Thymus (tissue), 14 donors: ENCODE measurements at places on chromosomes 1 and 21.

GRCh38 chr21:44800971-44801467 lies 601 bp downstream of the UBE2G2 start:
- H3K27ac ChIP-seq, result peak overlapping the region; percentile 56
- H3K4me1 ChIP-seq, result peaks cover 22% of the 10 kb centered on the region
- peaks cover 18% of the 10 kb centered on the region for H3K36me3 ChIP-seq
- H3K27me3 ChIP-seq, result no peaks in the 10 kb centered on the region
- peak; percentile 29 for DNase-seq

DNA sequence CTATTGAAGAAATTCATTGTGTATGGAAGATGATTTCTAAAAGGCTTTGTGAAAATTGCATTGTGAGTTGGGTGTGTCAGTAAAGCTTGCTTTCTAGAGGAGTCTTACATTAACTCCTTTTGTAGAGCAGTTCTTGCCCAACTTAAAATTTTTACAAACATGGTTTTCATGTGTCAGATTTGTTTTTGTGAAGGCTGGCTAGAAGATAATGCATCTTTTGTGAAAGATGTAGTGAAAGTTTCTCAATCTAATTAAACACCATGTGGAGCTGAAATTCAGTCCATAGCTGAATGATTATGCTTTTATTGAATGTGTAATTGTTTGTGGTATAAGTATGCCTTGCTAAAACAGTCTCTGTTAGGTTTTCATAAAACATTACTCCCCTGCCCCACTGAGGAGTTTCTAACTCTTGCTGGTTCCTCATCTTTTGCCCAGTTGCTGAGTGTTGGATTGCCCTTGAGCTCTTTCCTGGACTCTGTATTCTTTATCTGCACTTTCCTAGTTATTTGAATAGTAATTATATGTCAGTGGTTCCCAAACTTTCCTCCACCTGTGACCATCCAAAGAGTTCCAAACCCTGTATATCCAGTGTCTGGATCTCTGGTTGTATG lies 38.0 kb downstream of the KCTD3 start:
- H3K4me1 ChIP-seq, result no peaks in the 10 kb centered on the region
- no peaks in the 10 kb centered on the region for H3K36me3 ChIP-seq
- DNase-seq, result no peak
- no peaks in the 10 kb centered on the region for H3K27me3 ChIP-seq
- no peak overlapping the region for H3K4me3 ChIP-seq

DNA sequence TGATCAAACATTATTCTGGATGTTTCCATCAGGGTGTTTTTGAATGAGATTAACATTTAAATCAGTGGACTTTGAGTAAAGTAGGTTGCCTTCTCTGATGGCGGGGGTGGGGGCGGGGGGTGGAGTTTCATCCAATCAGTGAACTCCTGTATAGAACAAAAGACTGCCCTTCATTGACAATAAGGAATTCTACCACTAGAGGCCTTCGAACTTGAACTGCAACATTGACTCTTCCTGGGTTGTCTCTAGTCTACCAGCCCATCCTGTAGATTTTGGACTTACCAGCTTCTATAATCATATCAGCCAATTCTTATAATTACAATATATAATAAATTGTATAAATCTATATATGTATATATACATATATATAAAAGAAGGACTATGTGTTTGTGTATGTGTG lies 520.4 kb upstream of the CXADR start:
- no peaks in the 10 kb centered on the region for H3K4me1 ChIP-seq
- no peak for DNase-seq
- H3K27me3 ChIP-seq, result no peaks in the 10 kb centered on the region
- H3K36me3 ChIP-seq, result no peaks in the 10 kb centered on the region
- no peak overlapping the region for H3K27ac ChIP-seq
- no peak overlapping the region for H3K4me3 ChIP-seq

DNA sequence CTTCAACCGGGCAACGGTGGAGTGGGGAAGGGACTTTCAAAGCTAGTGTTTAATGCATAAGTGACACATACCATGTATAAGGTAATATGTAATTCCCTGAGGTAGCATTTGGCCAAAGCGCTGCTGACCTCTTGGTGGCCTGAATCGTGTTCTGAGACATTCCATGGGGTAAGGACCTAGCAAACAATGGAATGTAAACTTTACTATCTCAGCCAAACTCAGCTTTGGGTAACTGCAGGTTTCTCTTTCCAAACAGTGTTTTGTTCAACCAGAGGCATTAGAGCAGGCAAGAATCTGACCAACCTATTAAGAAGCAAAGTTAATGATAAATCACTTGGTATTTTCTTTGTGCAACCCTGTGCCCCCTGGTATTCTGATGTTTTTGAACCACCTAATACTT lies 22.0 kb downstream of the TGFB2 start:
- DNase-seq, result no peak
- no peaks in the 10 kb centered on the region for H3K36me3 ChIP-seq
- no peak overlapping the region for H3K27ac ChIP-seq

- H3K4me1 ChIP-seq, result no peaks in the 10 kb centered on the region
- H3K27ac ChIP-seq, result no peak overlapping the region
- DNase-seq, result no peak
- no peak overlapping the region for H3K4me3 ChIP-seq
- H3K36me3 ChIP-seq, result no peaks in the 10 kb centered on the region
- H3K27me3 ChIP-seq, result no peaks in the 10 kb centered on the region
Observed at GRCh38 chr1:20699558-20699957, 18.2 kb downstream of the KIF17 start.

- H3K27ac ChIP-seq, result no peak within 1 kb of the TSS
- H3K27me3 ChIP-seq, result no peaks in the 10 kb centered on the region
- no peaks in the 10 kb centered on the region for H3K36me3 ChIP-seq
- H3K4me1 ChIP-seq, result no peaks in the 10 kb centered on the region
- no peak for DNase-seq
- no peak within 1 kb of the TSS for H3K4me3 ChIP-seq
Observed at GRCh38 chr1:109763646-109764415, at the start of gene EPS8L3. EPS8L3 (minus strand) TSS chr1:109763923; CDS start chr1:109761749, 2,174 bp downstream.

DNA sequence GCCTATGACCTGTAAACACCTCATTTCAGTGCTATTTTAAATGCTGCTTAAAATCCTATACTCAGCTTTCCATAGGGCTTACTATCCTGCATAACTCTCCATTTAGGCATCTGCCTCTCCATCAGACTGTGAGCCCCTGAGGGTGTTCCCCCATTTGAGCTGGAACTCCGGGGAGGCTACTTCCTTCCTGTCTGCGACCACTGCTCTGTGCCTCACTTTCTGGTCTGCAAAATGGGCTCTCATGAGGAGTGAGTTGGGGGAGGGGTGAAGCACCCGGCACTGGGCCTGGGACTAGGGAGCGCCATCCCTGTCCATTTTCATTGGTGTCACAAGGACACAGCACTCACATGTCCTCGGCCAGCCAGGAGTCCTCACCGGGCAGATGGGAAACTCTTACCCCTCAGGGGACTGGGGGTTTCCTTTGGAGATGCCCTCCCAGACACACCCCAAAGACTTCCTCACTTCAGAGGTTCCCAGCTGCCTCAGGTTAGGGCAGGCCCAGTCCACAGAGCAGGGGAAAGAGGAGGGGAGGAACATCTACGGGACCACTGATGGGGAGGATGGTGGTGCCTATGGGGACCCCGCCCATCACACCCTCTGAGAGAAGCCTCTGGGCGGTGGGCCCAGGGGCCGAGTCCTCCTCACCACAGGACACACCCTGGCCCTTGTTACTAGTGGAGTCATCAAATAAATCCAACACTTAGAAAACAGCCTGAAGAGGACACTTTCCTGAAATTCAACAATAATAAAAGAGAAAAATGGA lies 134.9 kb downstream of the MATN1 start:
- H3K36me3 ChIP-seq, result no peaks in the 10 kb centered on the region
- H3K4me3 ChIP-seq, result no peak overlapping the region
- H3K4me1 ChIP-seq, result no peaks in the 10 kb centered on the region
- no peak for DNase-seq
- H3K27ac ChIP-seq, result no peak overlapping the region

GRCh38 chr1:12047120-12047876 lies 15.8 kb upstream of the TNFRSF8 start:
- no peaks in the 10 kb centered on the region for H3K36me3 ChIP-seq
- no peaks in the 10 kb centered on the region for H3K27me3 ChIP-seq
- no peak overlapping the region for H3K4me3 ChIP-seq
- no peak overlapping the region for H3K27ac ChIP-seq

DNA sequence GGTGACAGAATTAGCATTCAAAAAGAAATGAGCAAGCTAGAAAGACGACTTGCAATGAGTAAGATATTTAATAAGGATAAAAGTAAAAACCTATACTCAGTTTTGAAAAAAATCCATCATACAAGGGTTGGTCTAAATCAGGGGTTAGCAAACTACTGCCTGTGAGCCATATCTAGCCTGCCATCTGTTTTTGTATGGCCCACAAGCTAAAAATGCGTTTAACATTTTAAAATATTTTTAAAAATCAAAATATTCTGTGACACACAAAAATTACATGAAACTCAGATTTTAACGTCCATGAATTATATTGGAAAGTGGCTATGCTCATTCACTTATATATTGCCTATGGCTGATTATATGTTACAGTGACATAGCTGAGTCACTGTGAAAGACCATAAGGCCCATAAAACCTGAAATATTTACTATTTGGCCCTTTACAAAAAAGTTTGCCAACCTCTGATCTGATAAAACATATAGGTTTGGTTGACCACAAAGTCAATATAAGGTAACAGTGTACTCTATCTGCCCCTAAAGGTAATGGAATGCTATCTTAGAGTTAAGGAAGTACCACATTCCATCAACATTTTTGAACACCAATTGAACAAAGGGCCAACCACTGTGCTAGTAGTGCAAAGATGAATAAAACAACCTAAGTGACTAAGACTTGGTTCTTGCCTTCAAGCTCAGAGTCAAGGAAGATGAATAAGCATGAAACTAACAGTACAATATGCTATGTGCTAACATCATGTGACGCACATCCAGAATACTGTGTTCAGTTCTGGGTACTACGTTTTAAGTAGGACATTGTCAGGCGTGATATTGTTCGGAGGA lies 3.2 kb downstream of the IFT25 start:
- no peak overlapping the region for H3K27ac ChIP-seq
- no peak for DNase-seq
- no peak overlapping the region for H3K4me3 ChIP-seq
- H3K4me1 ChIP-seq, result peaks cover 15% of the 10 kb centered on the region
- no peaks in the 10 kb centered on the region for H3K27me3 ChIP-seq

- no peak for DNase-seq
- H3K4me1 ChIP-seq, result peaks cover 6% of the 10 kb centered on the region
- H3K4me3 ChIP-seq, result no peak overlapping the region
Observed at GRCh38 chr1:246161626-246162025, 345.5 kb downstream of the SMYD3 start.

DNA sequence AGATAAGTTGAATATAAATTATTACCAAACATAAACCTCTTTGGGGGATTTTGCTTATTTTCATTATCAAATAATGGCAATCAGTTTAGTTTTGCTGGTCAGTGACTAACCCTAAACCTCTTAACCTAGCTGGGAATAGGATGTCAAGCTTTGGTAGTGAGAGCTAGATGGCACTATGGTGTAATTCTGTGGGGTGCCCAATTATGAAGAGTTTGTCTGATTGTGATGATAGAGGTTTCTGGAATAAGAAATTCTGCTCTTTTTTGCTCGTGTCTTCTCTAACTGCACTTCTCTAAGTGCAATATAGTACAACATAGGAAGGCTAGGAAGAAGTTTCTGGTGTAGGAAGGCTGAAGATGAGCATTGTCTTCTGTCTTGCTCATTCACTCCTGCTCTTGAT lies 59.8 kb downstream of the XCL1 start:
- H3K27ac ChIP-seq, result no peak overlapping the region
- H3K4me1 ChIP-seq, result no peaks in the 10 kb centered on the region
- H3K4me3 ChIP-seq, result no peak overlapping the region
- H3K36me3 ChIP-seq, result no peaks in the 10 kb centered on the region
- H3K27me3 ChIP-seq, result no peaks in the 10 kb centered on the region
- no peak for DNase-seq

DNA sequence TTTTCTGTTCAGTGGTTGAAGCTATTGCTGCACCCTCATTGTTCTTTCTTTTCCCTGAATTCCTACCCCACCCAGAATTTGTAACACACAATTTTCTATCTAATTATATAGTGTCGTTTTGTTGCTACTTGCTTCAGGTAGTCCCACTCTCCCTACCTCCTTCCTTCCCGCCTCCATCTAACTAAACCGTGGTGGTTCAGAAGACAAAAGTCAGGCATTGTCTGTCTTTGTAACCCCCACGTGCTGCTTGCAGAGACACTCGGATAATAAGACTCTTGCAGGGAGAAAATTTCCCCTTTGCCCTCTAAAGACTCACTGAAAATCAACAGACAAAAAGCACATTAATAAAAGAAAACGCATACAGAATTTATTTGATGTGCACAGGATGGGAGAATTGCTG lies 46.2 kb upstream of the BTG3 start:
- DNase-seq, result no peak
- no peak overlapping the region for H3K4me3 ChIP-seq
- no peaks in the 10 kb centered on the region for H3K4me1 ChIP-seq
- no peaks in the 10 kb centered on the region for H3K36me3 ChIP-seq
- no peak overlapping the region for H3K27ac ChIP-seq
- H3K27me3 ChIP-seq, result no peaks in the 10 kb centered on the region

GRCh38 chr1:208213786-208214185 lies 30.4 kb downstream of the PLXNA2 start:
- DNase-seq, result no peak
- H3K4me1 ChIP-seq, result peaks cover 16% of the 10 kb centered on the region
- no peak overlapping the region for H3K4me3 ChIP-seq

GRCh38 chr21:45849651-45850050 lies 131.9 kb upstream of the COL6A1 start:
- H3K4me1 ChIP-seq, result no peaks in the 10 kb centered on the region
- peaks cover 23% of the 10 kb centered on the region for H3K36me3 ChIP-seq
- H3K27me3 ChIP-seq, result no peaks in the 10 kb centered on the region

GRCh38 chr1:3402258-3403010 lies 52.0 kb upstream of the ARHGEF16 start:
- no peak overlapping the region for H3K4me3 ChIP-seq
- no peaks in the 10 kb centered on the region for H3K27me3 ChIP-seq

- no peaks in the 10 kb centered on the region for H3K36me3 ChIP-seq
- no peak for DNase-seq
- no peaks in the 10 kb centered on the region for H3K4me1 ChIP-seq
- H3K4me3 ChIP-seq, result no peak overlapping the region
- H3K27ac ChIP-seq, result no peak overlapping the region
Observed at GRCh38 chr1:76754730-76755129, 112.5 kb upstream of the ST6GALNAC5 start.

DNA sequence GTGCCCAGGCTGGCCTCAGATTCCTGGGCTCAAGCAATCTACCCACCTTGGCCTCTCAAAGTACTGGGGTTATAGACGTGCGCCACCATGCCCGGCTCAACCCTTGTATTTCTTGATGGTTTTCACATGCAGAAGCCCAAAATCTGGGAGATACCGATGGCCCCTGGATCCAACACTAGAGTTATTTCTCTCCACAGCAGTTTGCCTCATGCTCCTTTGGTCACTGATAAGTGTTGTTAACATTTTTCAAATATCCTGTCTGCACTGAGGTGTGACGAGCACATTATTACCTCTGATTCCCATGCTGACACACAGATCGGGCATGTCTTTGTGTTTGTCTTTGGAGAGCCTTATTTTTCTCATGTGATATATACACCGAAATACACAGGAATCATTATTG lies 107.0 kb downstream of the KIF26B start:
- no peaks in the 10 kb centered on the region for H3K27me3 ChIP-seq
- no peak overlapping the region for H3K27ac ChIP-seq
- no peak overlapping the region for H3K4me3 ChIP-seq
- no peaks in the 10 kb centered on the region for H3K36me3 ChIP-seq
- DNase-seq, result no peak
